NCI-H2081 treated with DMSO at 0.1 percent for 48 hours (cell line): ENCODE measurements at places on chromosomes 1 and 21.
A peak's percentile ranks its signal among the peaks of the same experiment; 100 is the strongest.

DNA sequence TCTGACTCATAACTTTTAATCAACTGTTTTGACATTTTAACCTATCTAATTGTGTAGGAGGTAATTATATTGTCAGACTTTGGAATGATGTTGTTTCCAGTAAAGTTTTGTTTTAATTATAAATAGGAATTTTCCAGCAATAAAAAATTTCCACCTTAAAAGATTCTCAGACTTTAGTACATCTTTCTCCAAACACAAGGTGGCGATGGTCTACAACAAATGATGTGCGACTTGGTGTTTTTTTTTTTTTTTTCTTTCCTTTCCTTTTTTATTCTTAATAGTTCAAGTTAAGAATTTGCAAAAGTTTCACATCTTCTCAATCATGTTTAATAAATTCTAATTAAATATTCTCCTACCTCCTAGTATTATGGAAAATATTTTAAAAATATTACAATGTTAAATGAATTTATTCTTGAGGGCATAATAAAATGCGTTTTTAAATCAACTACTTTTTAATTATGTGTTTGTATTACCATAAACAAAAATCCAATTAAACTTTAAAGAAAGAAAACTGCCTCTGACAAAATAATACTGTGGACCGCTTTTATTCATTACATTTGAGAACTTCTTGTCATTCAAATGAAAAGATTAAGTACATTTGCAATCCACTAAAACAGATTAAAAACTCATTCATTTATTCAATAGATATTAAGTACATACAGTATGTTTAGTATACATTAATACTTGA, 4.4 kb upstream of the ADAMTS1 start:
- DNase-seq, result no peak

DNA sequence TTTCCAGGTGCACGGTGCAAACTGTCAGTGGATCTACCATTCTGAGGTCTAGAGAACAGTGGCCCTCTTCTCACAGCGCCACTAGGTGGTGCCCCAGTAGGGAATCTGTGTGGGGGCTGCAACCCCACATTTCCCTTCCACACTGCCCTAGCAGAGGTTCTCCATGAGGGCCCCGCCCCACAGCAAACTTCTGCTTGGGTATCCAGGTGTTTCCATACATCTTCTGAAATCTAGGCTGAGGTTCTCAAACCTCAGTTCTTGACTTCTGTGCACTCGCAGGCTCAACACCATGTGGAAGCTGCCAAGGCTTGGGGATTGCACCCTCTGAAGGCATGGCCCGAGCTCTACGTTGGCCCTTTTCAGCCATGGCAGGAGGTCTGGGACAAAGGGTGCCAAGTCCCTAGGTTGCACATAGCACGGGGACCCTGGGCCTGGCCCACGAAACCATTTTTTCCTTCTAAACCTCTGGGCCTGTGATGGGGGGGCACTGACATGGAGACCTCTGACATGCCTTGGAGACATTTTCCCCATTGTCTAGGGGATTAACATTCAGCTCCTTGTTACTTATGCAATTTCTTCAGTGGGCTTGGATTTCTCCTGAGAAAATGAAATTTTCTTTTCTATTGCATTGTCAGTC, 10.0 kb downstream of the HS2ST1 start:
- DNase-seq, result no peak

DNA sequence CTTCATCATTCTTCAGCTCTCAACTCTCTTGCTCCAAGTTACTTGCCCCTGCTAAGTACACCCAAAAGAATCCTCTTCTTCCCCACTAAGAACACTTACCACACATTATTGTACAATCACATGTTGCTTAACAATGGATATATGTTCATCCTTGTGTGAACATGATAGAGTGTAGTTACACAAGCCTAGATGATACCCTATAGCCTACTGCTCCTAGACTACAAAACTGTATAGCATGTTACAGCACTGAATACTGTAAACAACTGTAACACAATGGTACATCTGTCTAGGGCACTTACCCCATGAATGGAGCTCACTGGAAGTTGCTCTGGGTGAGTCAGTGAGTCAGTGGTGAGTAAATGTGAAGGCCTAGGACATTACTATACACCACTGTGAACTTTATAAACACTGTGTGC, 77.4 kb downstream of the RERE start:
- no peak for DNase-seq

GRCh38 chr1:2949966-2950925, 71.0 kb upstream of the ACTRT2 start:
- no peak for DNase-seq

GRCh38 chr1:15155888-15156741, 2.6 kb downstream of the TMEM51 start:
- DNase-seq, result no peak

DNA sequence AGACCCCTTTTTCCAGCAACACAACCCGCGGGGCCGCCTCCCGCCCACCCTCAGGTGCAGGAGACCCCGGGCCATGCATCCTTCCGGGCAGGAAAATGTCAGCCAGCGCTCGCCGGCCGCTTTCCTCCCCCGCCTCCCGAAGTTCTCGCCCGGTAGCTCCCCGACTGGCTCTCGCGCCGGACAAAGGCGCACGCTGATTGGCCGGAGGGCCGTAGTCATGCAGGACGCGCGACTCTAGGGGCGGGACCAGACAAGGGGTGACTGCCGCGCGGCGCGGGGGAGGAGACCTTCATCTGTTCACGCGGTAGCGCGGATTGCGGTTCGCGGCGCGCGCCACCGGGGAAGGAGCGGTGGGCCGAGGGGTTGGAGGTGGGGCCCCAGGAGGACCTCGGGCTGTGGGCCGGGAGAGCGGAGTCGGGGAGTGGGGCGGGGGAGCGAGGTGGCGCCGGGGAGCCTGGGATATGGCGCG, at the start of gene FLVCR1:
FLVCR1 (plus strand) TSS at position 284 of the 469 bp plus-strand sequence; CDS start at position 462, 178 bp downstream.
- peak; percentile 88 for DNase-seq

DNA sequence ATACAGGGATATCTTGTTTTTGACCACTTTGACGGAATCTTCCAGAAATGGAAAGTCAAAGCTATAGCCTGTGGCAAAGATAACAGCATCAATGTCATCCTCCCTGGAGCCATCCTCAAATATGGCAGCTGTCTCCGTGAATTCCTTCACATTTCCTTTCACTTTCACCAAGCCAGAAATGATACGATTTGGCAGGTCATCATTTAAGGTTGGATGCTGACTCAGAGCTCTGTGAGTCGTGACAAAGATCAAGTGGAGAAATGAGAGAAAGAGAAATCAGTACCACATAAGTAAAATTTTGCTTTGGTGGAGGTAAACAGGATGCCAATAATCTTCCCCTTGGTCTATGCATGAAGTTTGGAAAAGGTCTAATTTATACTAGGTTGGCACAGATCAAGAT, 23.9 kb downstream of the FMO5 start:
- DNase-seq, result no peak

- DNase-seq, result no peak
Observed at GRCh38 chr1:93995837-93996536, 86.8 kb upstream of the GCLM start.

- DNase-seq, result no peak
Observed at GRCh38 chr1:225762444-225762843, 15.2 kb upstream of the SRP9 start.
